RPMI7951 (cell line): ENCODE measurements at places on chromosomes 1 and 21.
A peak's percentile ranks its signal among the peaks of the same experiment; 100 is the strongest.

GRCh38 chr1:27097484-27097917, 57.4 kb downstream of the SLC9A1 start:
- peak; percentile 68 for DNase-seq

GRCh38 chr1:216742625-216743024, 19.4 kb upstream of the ESRRG start:
- no peak for DNase-seq

DNA sequence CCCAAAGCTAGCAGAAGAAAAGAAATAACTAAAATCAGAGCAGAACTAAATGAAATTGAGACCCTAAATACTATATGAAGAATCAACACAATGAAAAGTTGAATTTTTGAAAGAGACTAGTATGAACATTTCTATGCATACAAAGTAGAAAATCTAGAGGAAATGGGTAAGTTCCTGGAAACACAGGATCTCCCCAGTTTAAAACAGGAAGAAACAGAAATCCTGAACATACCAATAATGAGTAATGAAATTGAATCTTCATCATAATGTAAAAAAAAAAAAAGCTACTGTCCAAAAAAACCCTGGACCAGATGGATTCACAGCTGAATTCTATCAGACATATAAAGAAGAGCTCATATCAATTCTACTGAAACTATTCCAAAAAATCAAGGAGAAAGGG, 233.5 kb downstream of the PLPP3 start:
- no peak for DNase-seq

GRCh38 chr1:28775121-28775942, 36.6 kb upstream of the OPRD1 start:
- DNase-seq: no peak

DNA sequence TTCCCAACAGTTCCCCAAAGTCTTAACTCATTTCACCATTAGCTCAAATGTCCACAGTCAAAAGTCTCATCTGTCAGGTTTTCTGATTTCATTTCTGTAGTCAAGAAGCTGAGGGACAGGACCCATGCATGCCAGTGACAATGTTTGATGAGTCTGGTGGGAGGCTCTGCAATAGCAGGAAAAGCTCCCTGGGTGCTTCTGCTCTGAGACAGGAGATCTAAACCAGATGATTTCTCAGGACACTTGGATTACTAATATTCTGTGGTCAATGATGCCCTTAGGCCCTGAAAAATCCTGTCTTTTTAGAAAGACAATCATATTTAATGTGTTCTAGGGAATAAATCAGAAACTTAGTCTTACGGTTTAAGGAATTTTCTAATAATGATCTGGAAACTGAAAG, 56.4 kb downstream of the PCBP3 start:
- DNase-seq: peak; percentile 44

- DNase-seq: no peak
Observed at GRCh38 chr1:61215119-61215518, 132.8 kb downstream of the NFIA start.

DNA sequence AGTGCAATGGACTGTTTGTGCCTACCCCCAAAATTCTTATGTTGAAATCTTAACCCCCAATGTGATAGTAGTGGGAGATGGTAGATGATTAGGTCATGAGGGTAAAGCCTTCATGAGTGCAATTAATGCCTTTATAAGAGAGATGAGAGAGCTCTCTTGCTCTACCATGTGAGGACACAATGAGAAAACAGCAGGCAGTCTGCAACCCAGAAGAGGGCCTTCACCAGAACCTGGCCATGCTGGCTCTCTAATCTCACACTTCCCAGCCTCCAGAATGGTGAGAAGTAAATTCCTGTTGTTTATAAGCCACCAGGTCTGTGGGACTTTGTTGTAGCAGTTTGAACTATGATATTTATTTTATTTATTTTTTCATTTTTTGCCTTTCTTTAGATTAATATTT, 21.0 kb downstream of the RYR2 start:
- DNase-seq: no peak

GRCh38 chr1:198696211-198696610, 57.4 kb downstream of the PTPRC start:
- no peak for DNase-seq

DNA sequence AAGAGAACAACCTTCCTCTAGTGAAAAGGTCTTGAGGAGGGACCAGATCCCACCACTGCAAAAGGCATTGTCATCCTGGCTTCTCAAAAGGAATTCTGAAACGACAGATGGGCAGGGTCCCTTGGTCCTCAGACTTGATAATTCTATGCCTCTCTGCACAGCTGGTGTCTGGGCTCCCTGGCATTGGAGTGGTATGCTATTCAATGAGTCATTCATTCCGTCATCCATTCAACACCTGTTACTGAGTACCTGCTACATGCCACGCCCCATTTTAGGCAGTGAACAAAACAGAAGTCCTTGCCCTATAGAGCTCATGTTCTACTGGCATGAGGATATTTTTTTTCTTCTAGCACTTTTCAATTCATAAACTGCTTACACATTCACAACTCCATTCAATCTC, 45.8 kb upstream of the HMGB4 start:
- DNase-seq: no peak

DNA sequence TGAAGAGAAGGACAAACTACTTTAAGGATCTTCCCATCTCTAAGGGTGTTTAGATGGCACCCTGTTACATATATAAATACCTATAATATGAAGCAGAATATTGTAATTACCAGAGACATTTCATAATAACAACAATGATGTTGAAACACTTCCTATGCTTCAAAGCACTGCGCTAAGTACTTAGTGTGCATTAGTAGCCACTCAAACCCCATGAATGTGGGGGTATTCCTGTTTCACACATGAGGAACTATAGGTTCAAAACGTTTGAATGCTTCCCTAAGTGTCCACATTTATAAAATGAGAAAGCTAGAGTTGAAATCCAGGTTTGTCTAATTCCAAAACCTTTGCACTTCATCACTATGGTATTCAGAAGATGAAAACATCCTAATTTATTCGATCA, 18.5 kb upstream of the OR10J5 start:
- no peak for DNase-seq

GRCh38 chr1:224675590-224675989, 59.5 kb downstream of the CNIH3 start:
- DNase-seq: no peak

GRCh38 chr1:94281361-94282142, 44.2 kb upstream of the ARHGAP29 start:
- DNase-seq: no peak
